ENCODE measurements at places on chromosomes 1 and 21.

GRCh38 chr1:184287001-184287400 lies 99.8 kb upstream of the C1orf21 start:
- peak; percentile 37 for DNase-seq

GRCh38 chr1:157704878-157705277 lies 4.3 kb upstream of the FCRL3 start:
- no peak for DNase-seq

- no peak for DNase-seq
Measured at GRCh38 chr1:182332261-182333060, 59.1 kb downstream of the GLUL start.

DNA sequence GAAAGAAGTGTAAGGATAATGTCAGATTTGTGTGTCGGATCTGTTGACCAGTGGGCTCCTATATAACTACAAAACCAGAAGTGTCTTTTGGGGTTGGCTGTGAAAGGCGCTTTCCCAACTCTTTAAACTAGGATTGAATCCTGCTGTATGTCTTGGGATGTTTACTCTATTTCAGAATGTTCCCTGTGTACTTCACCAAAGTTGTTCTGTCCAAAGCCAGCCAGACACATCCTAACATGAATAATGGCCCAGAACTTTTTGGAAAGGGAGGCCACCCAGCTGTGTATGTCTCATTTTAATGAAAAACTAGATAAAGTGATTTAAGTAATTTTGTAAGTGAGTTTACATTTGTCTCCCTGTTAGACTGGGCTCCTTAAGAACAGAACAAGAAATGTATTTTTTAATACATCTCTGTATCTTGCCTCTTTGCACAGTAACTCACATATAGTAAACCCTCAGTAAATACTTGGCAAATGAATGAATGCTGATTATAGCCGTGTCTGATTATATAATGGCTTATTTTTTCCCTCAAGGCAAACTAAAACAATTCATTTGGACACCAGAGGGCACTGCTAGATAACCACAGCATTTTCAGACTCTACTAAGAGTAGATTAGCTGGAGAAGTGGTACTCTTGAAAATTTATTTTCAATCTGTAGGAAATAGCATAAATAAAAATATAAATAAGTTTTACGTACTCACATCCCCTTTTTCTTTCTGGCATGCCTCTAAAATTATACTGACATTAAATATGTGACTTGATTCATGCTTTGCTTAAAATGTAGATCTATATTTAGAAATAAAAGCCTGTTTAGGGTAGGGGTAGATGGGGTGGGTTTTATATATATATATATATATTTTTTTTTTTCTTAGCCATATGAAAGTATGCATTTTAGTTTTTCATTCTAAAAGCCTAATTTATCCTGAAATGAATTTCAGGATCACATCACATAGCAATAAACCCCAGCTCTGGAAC lies 23.8 kb downstream of the TSEN15 start:
- peak; percentile 72 for DNase-seq

DNA sequence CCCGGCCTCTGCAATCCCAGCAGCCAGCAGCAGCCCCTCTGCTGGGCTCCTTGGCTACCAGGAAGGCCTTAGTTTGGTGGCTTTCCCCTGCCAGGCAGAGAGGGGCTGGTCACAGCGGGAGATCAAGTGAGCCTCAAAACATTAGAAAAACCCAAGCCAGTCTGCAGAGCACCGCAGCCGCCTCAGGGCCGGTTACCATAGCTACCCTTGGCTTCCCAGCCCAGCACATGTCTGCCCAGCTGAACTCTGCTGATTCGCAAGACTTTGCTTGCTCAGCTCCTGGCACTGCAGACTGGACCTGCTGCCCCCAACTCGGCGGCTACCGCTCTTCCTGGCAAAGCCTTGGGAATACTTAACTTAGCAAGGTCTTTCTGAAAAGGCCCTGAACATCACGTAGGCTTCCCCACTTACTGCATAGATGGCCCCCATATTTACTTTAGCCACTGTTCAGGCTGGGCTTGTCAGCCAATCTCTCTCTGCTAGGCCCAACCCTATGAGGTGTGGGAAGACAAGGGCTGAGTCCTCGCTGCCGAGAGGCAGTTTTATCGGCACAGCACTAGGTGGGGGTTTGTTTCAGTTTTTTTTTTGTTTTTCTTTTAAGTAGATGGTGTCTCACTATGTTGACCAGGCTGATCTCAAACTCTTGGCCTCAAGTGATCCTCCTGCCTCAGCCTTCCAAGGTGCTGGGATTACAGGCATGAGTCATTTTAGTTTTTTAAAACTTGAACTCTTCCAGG lies 28.6 kb upstream of the PLEKHG5 start:
- DNase-seq = peak; percentile 85

Data from NCI-H1417 (cell line).